ENCODE measurements at places on chromosomes 4 and X. TPM values are rescaled to one million over a fixed set of nuclear protein-coding genes. Genes with fewer than 3 reads are reported as not detected.

KLHL13 gene
- 9.2 TPM for total RNA-seq

RS1 gene
- not detected for total RNA-seq

DNA sequence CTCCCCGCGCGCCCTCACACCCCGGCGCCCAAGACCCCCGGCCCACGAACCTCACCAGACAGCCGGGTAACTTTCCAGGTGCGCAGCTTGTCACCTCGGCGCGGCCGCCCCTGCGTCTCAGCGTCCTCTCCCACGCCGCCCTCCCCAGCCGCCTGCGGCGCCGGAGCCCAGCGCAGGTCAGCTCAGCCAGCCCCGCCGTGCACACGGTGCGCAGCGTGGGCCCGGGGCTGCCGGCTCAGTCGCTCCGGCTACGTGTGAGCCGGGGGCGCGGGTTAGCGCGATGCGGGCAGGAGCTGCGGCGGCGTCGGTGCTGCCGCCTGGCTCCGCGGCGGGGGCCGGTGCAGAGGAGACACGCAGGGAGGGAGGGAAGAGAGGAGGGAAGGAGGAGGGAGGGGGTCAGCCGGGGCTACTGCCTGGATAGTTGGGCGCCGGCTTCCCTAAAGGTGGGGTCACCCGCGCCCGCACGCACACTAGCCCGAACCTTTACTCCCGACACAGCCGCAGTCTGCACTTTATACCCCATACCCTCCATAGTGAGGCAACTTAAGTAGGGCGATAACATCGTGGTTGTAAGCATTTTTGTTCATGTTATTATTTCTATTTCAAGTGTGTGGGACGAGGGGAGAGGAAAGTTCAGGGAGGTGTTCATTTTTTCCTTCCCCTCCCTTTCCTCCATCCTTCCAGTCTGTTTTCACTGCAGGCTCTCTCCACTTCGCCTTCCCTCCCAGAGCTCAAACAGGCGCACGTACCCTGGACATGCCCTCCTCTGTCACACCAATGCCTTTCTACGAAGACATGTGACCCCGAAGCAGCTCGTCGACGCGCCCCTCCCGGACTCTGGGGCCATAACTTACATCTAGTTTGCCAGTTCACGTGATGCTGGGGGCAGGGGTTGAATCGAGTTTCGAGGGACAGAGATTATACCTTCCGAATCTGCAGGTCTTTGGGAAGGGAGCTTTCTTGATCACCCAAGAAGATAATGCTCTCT is at the start of gene PRKG2:
PRKG2 (minus strand) TSS at position 342 of the 988 bp plus-strand sequence. CDS start 10,175 bp downstream, outside the sequence.
- peak within 1 kb of the TSS; percentile 38 for H3K4me3 ChIP-seq
- no peak for DNase-seq
- H3K36me3 ChIP-seq, result no peaks in the 10 kb centered on the region
- peaks cover 7% of the 10 kb centered on the region for H3K4me1 ChIP-seq
- H3K27me3 ChIP-seq, result peaks cover 17% of the 10 kb centered on the region

DNA sequence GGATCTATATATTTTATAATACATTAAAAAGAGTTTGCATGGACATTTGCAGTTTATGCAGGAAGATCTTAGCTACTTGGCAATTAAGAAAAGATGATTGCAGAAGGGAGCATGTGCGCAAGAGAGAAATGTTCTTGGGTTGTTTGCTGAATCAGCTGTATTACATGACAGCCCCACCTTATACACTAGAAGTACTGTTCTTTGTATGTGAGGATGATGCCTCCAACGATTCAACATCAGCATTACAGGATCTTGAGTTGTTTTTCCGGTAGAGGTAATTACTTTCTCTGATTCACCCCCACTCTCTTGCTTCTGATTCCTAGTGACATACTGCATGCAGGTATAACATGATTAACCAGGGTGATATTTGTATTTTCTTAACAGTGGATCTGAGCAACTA is 140.8 kb downstream of the PCDH7 start:
- no peaks in the 10 kb centered on the region for H3K27me3 ChIP-seq
- H3K36me3 ChIP-seq, result no peaks in the 10 kb centered on the region
- H3K27ac ChIP-seq, result no peak overlapping the region
- DNase-seq, result no peak
- no peak overlapping the region for H3K4me3 ChIP-seq

DNA sequence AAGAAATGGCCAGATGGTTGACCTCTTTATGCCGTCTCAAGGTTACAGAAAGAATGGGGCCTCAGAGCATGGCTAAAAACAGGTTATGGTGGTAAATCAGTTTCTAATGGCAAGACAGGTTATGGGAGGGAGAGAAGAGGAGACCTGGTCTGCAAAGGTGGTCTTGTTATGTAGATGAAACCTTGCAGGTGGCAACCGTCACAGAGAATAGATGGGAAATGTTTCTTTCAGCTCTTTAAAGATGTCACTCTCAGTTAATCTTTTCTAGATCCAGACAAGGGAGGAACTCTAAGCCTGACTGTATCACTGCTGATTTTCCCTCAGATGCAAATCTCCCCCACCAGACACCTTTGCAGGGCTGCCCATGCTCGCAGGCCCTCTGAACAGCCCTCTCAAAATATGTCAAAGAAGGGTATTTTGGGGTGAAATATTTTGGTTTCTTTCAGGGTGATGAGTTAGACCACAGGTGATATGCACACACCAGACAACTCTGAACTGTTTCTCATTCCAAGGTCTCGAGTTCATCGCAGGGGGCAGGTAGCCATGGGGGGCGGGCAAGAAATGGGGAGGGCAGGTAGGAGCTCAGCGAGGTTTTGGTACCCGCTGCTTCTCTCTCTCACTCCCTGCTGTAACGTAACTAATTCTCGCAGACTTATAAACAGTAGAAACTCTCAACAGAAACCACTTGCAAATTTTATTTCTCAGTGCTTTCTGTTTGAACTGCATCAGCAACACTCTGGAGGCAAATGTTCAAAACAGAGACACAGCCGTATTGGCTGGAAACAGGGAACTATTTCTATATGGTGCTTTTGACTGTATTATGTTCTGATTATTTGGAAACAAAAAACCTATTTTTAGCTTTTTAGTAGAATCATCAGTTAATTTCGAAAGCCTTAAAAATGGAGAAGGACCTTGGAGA is 32.4 kb downstream of the CASP3 start:
- H3K36me3 ChIP-seq, result no peaks in the 10 kb centered on the region
- H3K4me3 ChIP-seq, result no peak overlapping the region
- no peak overlapping the region for H3K27ac ChIP-seq
- DNase-seq, result no peak

GRCh38 chrX:45309096-45309495 is 108.4 kb upstream of the DIPK2B start:
- H3K36me3 ChIP-seq, result no peaks in the 10 kb centered on the region
- DNase-seq, result no peak

DNA sequence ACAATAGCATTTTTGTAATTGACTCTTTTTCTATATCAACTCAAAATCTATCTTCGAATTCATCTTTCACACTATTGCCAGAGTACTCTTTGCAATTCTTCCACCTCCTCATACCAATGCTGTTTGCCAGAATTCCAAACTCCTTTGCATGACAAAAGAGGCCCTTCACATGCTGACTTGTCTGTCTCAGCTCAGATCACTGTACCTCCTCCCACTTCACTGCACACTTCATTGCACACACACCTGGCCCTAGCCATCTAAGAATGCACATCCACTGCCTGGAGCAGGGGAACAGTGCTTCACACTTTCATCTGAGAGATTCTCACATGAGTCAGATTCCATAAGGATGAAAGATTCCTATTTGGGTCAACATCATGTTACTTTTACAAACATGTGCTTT is 56.5 kb downstream of the PRDM5 start:
- DNase-seq, result no peak
- no peak overlapping the region for H3K27ac ChIP-seq
- H3K4me3 ChIP-seq, result no peak overlapping the region
- H3K27me3 ChIP-seq, result no peaks in the 10 kb centered on the region
- no peaks in the 10 kb centered on the region for H3K36me3 ChIP-seq

All from heart right ventricle (tissue), 16 donors.